ENCODE measurements at places on chromosomes 3 and 15.

DNA sequence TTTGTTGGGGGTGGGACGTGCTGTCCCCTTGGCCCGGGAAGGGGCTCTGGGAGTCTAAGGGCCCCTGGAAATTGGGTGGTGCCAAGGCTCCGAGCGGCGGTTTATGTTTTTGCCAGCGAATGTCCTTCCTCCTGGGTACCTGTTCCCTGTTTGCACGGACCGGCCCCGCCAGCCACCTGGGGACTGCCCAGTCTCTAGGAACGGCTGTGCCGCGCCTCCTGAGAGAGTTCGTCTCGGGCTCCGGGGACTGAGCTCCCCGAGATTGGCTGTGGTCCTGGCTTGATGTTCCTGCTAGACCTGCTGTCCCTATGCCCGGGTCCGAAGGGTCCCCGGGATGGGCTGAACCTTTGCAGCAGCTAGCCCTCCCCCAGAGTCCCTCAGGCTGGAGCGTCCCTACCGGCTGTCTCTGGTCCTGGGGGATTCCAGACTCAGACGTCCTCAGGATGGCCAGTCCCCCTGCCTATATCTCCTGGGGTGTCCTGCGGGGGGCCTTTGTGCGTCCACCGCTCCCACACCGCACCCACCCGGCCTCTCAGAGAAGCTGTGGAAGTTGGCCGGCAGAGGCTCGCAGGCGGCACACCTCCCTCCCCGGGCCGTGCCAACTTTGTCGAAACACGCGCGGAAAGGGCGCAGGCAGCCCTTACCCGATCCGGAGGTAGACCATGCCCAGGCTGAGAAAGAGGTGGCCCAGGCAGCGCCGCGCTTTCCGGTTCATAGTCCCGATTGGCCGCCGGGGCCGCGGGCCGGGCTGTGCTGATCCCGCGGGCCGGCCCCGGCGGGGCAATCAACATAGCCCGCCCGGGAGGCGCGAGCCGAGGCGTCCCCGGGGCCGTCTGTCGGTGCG lies 547 bp downstream of the WNT7A start:
- no peak for DNase-seq

- DNase-seq: no peak
Measured at GRCh38 chr3:40070816-40071215, 238.7 kb upstream of the EIF1B start.

GRCh38 chr3:5463991-5464390 lies 276.5 kb downstream of the EDEM1 start:
- no peak for DNase-seq

DNA sequence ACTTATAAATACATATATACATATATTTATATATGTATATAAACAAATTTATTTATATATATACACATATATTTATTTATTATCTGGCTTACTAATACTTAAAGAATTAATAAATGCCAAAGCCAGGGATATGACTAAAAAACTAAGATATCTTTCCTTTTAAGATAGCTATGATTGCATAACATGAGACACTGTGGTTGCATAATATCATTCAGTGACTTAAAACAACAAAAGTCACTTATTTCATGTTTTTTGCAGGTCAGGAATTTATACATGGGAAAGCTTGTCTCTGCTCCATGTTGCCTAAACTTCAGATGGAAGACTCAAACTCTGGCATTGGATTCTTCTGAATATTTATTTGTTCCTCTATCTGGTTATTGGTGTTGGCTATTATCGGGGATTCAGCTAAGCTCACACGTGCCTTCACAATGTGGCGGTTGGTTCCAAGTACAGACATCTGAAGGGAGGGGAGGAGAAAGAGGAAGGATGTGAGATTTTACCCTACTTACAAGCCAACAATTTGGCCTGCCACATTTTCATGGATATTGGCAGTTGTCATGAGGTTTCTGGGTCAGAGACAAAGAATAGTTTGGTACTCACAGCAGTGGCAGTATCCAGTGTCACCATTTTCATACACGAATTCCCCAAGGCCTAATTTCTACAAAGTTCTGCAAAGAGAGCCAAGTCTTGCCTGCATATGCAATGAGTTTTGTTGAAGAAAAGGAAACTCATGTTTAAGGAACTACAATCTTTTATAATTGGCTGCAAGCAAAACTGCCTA lies 381.6 kb downstream of the EPHA3 start:
- no peak for DNase-seq

GRCh38 chr3:146203776-146204175 lies 42.8 kb upstream of the PLOD2 start:
- DNase-seq: no peak

- DNase-seq: no peak
Measured at GRCh38 chr3:179953993-179954870, 82.5 kb downstream of the PEX5L start.

- DNase-seq: no peak
Measured at GRCh38 chr3:63015614-63016309, 140.5 kb upstream of the CADPS start.

- DNase-seq: no peak
Measured at GRCh38 chr3:86989006-86989405, 1.9 kb downstream of the VGLL3 start.

DNA sequence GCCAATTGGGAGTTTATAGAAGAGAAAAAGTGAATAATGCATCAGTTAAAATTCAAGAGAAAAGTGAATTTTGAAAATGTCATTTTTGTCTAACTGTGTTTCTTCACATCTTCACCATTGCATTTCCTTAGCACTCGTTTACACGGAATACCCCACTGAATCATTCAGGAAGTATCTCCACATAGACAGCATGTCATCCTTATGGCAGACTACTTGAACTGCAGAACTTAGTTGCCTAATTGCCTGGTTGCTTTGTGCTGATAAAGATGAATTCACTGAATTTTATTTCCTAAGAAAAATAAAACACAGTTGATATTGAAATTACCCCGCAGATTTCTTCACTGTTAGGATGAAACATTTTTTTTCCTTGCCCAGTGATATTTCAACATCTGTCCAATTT lies 627.1 kb downstream of the ROBO1 start:
- peak; percentile 27 for DNase-seq

DNA sequence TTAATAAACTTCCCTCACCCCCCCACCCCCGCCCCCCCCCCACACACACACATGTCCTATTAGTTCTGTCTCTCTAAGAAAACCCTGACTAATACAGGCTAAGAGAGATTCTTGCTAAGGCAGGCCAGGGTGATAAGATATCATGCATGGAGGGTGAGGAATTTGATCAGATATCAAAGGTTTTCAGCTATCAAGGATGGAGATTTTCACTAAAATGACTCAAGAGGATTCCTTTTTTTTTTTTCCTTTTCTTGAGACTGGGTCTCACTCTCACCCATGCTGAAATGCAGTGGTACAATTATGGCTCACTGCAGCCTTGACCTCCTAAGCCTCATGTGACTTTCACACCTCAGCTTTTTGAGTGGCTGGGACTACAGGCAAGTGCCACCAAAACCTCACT lies 14.9 kb upstream of the SENP7 start:
- DNase-seq: no peak

- no peak for DNase-seq
Measured at GRCh38 chr15:71806452-71806931, 3.9 kb upstream of the NR2E3 start.

GRCh38 chr3:71070497-71071463 lies 512.7 kb downstream of the FOXP1 start:
- no peak for DNase-seq

- DNase-seq: no peak
Measured at GRCh38 chr3:27590437-27591298, 106.5 kb upstream of the SLC4A7 start.

DNA sequence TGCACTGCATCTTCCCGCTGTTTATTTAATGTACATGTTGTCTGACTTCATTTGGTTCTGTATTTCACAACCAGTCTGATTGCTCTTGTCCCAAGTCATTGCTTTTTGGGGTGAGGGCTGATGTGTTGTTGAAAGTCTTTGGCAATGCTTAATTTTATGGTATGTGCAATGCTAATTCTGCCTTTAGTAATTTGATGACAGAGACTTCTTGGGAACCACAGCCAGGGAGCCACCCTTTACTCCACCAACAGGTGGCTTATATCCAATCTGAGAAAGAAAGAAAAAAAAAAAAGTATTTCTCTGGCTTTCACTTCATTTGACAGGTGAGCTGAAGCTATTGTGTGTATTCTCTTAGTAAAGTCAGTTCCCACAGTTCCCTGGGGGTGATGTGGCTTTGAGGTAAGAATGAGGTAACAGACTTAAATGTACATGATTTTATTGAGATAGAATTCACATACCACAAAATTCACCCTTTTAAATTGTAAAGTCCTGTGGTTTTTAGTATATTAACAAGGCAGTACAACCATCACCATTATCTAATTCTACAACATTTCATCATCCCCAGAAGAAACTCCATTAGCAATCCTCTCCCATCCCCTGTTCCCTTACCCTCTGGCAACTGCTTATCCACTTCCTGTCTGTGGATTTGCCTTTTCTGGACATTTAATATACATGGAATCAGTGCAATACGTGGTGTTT lies 97.3 kb downstream of the SLCO3A1 start:
- no peak for DNase-seq

GRCh38 chr15:90915216-90915807 lies 12.2 kb downstream of the MAN2A2 start:
- no peak for DNase-seq

- DNase-seq: no peak
Measured at GRCh38 chr15:90594301-90594738, 64.6 kb downstream of the CRTC3 start.

GRCh38 chr3:139672884-139673283 lies 4.9 kb downstream of the NMNAT3 start:
- DNase-seq: no peak

DNA sequence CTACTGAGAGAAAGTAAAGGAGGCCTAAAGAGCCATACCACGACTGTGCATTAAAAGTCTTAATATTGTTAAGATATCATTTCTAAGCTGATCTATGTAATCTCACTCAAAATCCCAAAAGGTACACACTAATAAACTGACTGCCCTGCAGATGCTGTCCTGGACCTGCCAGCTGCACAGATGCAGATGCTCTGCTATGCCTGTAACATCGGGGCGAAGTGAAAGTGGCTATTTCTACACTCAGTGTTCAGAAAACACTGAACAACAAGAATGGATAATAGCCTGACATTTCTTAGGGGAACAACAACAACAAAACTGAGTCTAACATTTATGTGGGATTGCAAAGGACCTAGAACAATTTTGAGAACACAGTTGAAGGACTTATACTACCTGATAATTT lies 31.9 kb downstream of the RAD18 start:
- DNase-seq: no peak

GRCh38 chr3:123137001-123137400 lies 64.7 kb upstream of the SEC22A start:
- DNase-seq: no peak

DNA sequence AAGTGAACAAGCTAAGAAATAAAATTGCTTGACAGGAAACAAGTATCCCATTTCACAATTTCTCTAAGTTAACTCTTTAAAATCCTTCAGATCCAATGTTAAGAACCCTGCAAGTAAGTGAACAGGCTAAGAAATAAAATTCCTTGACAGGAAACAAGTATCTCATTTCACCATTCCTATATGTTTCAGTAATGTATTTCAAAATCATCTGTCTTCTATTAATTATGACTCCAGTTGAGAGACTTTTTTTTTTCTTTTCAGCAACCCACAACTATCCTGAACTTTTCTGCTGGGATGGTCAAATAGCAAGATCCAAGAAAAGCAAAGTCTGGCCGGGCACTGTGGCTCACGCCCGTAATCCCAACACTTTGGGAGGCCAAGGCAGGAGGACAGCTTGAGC lies 2.4 kb upstream of the SLC12A6 start:
- no peak for DNase-seq

DNA sequence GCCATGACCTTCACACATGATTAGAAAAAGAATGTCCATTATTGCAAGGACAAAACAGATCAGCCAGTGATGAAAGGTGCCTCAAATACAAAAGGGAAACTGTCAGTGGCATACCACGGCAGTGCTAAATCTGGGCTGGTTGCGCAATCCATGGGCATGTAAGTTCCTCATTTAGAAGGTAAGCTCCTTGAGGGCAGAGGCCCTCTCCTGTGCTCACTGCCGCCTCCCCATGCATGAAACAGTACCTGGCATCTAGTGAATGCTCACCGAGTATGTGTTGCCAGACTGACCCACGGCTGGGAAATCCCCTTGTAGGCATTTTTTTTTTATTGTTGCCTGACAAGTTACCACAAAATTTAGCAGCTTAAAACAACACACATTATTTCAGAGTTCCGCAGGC lies 312.1 kb upstream of the CHRM5 start:
- DNase-seq: no peak

DNA sequence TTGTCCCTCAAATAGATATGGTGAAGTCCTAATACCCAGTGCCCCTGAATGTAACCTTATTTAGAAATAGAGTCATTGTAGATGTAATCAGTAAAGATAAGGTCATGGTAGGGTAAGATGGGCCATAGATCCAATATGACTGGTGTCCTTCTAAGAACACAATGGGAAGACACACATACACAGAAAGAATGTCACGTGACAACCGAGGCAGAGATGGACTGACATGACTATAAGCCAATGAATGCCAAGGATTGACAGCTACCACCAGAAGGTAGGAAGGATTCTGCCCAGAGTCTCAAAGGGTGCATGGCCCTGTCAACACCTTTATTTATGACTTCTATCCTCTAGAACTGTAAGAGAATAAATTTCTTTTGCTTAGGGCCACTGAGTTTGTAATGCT lies 231.2 kb downstream of the IL5RA start:
- no peak for DNase-seq

DNA sequence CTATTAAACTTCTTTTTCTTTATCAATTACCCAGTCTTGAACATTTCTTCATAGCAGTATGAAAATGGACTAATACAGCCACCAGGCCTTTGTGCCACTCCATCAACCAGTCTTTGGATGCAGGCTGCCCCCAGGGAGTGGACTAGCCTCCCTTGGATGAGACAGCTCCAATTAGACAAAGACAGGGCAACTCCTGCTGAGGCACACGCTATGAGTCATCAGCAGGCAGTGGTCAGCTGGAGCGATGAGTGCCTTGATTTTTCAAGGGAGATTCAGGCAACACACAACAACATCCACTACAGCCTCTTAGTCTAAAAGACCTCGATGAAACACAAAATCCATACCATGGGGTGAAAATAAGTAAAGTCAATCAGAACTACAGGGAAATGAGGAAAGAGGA lies 160.1 kb downstream of the ARRDC4 start:
- DNase-seq: no peak

DNA sequence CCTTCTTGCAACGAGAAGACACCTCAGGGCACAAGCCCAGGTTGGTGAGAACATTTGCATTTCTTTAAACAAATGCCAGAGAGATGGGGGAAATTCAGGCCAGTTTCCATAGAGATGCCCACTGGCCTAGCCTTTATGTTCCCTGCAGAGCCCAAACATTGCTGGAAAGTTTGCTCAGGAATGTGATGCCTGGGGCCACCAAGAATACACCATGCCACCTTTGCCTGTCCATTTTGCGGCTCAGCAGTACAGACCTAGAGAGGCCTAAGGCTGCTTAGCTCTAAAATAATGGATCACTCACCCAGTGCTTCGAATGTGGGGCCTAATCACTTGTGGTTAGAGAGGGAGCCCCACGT lies 210.0 kb downstream of the RPLP1 start:
- DNase-seq: no peak

- DNase-seq: no peak
Measured at GRCh38 chr3:11618904-11619303, 24.8 kb downstream of the VGLL4 start.

- no peak for DNase-seq
Measured at GRCh38 chr15:49978121-49978520, 140.9 kb downstream of the ATP8B4 start.

Measured in GM04503 (cell line).